ENCODE measurements at places on chromosomes 16 and 17.

GRCh38 chr17:44024271-44024663, 9.5 kb upstream of the TMEM101 start:
- DNase-seq = peak; percentile 71

DNA sequence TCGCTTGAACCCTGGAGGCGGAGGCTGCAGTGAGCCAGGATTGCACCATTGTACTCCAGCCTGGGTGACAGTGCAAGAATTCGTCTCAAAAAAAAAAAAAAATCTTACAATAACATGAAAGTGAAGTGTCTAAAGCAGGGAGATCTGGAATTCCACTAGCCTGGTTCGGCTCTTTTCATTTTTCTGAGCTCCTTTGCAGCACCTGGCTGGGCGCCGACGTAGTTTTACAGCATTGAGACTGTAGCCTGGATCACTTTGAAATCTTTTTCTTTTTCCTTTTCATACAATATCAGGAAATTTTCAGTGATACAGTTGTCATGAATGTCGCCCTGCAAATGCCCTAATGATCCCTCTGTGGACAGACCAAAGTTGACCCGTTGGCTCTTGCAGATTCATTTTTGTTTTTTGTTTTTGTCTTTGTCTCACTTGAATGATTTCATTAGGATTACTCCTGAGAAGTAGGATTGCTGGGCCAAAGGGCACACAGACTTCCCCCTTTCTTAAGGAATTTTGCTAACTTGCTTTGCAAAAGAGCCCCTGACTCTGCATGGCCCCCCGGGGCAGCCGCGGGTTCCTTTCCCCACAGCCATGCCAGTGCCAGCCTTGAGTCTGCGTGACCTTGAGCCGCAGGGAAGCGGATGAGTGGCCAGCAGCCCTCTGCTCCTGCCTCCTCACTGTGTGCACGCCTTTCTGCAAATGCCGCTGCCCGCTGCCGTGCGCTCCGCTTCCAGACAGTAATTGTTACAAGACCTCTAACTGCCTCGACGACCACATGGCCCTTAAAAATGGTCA, 28.0 kb downstream of the CRISPLD2 start:
- DNase-seq = no peak

DNA sequence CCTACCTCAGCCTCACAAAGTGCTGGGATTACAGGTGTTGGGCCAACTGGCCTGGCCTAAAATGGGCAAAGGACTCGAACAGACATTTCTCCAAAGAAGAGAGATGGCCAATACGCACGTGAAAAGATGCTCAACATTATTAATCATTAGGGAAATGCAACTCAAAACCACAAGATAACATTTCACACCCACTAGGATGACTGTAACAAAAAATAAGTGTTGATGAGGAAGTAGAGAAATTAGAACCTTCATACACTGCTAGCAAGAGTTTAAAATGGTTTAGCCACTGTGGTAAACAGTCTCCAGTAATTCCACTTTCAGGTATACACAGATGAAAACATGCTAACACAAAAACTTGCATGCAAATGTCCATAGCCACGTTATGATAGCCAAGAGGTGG, 5.7 kb downstream of the TMED6 start:
- no peak for DNase-seq

GRCh38 chr16:56980792-56981724, 8.3 kb upstream of the NLRC5 start:
- DNase-seq = no peak

DNA sequence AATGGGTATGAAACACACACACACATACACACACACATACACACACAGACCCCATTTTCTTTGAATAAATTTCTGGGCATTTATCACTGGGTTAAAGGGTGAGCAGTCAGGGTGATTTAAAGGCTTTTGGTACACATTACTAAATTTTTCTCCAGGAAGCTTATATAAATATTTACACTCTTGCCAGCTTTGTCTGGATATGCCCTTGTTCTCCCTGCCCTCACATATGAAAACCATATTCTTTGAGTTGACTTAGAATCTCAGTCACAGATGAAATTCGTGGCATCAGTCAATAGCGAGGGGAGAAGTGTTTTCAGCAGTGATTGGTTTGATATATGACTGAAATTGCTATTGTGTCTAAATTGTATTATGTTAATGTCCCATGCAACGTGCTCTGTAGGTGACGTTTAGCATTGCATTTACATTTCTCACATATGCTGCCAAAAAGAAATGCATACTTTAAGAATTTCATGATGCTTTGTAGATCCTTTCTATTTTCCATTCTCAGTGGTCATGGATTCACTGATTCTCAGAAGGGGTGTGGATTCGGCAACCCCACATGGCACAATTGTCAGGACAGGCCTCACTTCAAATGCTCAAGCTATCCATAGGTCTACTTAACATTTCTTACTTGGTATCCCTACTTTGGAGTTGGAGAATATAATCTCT, 34.8 kb downstream of the HS3ST4 start:
- DNase-seq = no peak

DNA sequence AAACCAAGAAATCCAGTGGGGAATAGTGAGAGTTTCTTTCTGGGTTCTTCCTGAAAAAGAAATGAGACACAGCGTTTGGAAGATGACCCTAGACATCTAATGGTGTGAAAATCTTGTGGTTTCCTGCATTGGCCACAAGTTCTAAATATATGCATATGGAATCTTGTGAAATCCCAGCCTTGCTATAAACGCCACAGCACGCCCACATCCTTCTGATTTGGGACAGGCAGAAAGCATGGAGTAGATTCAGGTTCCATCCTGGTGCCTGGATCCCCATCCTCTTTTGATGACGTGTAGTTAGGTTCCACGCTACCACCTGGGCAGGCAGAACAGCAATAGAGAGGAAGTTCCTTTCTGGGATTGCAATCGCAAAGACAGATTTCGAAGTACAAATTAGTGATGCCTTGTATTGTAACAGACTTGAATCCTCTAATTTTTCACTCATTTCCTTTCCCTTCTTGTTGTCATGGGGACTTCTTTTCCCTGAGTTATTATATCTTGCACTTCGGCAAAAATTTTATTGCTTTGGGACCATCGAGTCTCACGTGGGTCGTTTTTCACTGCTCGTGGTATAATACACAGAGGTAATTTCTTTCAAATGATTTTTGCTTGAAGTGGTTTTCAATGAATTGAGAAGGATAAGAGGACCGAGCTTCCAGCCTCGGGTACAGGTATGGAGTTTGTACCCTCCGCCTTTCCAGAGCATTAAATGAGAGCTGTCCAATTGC, 37.6 kb downstream of the HS3ST4 start:
- DNase-seq = no peak

DNA sequence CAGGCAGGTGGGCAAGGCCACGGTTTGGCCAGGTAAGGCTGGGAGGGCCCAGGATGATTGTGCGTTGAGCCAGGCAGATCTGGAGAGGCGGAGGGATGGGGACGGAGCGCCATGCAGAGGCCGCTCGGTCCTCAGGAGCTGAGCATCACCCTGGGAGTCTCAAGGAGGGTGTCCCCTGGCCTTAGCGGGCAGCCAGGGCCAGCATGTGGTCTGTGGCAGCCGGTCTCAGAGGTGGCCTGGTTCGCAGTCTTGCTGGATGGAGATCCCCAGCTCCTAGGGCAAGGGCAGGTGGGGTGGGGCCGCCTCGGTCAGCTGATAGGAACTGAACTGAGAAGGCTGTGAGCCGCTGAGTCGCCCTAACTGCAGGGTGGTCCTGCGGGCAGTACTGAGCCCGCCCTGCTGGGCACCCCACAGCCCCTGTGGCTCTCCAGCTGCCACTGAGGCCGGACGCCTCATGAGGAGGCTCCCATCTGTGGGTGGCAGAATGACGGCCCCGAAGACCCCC, 11.6 kb upstream of the CDH15 start:
- DNase-seq = no peak

GRCh38 chr17:1529863-1530262, 13.5 kb upstream of the INPP5K start:
- no peak for DNase-seq

- no peak for DNase-seq
Measured at GRCh38 chr17:15143524-15143923, 121.6 kb downstream of the PMP22 start.

All from D721Med (cell line).